ENCODE measurements at places on chromosomes 3 and 15.

- DNase-seq: no peak
Observed at GRCh38 chr3:193932136-193932535, 203.8 kb upstream of the HES1 start.

- DNase-seq: no peak
Observed at GRCh38 chr3:132228923-132229322, 88.3 kb upstream of the ACP3 start.

GRCh38 chr3:160981217-160981938, 123.8 kb downstream of the B3GALNT1 start:
- peak; percentile 59 for DNase-seq

- DNase-seq: peak; percentile 61
Observed at GRCh38 chr3:112979244-112979832, 4.4 kb upstream of the CD200R1 start.

GRCh38 chr3:54510506-54510905, 388.2 kb downstream of the CACNA2D3 start:
- no peak for DNase-seq

DNA sequence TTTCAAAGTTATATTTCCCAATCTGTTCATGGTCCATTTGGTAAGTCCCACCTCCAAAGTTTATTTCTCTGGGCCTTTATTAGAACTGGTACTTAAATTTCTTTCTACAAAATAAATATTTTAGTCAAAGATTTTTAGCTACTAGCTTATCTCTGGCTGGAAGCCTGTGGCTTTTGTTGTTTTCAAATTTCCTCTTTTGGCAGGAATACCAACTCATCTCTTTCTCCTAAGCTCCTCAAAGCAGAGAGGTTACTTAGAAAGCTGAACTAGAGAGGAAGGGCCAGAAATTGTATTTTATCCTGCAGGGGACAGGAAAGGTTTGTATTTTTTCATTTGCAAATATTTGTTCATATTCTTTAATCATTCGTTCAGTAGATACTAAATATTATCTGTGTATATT, 227.8 kb downstream of the TBL1XR1 start:
- DNase-seq: no peak

- DNase-seq: no peak
Observed at GRCh38 chr3:108067768-108068167, 23.1 kb downstream of the CD47 start.

- no peak for DNase-seq
Observed at GRCh38 chr3:136869282-136869681, 7.3 kb downstream of the NCK1 start.

All from activated CD4-positive, alpha-beta T cell treated with anti-CD3 and anti-CD28 coated beads, Interleukin-10, Interleukin-2, amounts not matched to agents 100 ng/mL and 50 ng/mL, durations not matched to agents 16 hours and 8 hours (primary cell).